ENCODE measurements at places on chromosomes 5 and 9. TPM values are rescaled to one million over a fixed set of nuclear protein-coding genes. Genes with fewer than 3 reads are reported as not detected.

CARD19 gene
- total RNA-seq, result 54.5 TPM

SHC3 gene
- total RNA-seq, result 0.27 TPM

SVEP1 gene
- 0.15 TPM for total RNA-seq

PRRX2 gene
- 25.5 TPM for total RNA-seq

CDC42SE2 gene
- total RNA-seq, result 27.0 TPM

DOCK2 gene
- 0.89 TPM for total RNA-seq

OTP gene
- total RNA-seq, result 0.07 TPM

MYO10 gene
- total RNA-seq, result 34.9 TPM

- DNase-seq, result no peak
- H3K36me3 ChIP-seq, result no peaks in the 10 kb centered on the region
- H3K4me1 ChIP-seq, result no peaks in the 10 kb centered on the region
Measured at GRCh38 chr5:81826128-81826527, 75.2 kb upstream of the SSBP2 start.

DNA sequence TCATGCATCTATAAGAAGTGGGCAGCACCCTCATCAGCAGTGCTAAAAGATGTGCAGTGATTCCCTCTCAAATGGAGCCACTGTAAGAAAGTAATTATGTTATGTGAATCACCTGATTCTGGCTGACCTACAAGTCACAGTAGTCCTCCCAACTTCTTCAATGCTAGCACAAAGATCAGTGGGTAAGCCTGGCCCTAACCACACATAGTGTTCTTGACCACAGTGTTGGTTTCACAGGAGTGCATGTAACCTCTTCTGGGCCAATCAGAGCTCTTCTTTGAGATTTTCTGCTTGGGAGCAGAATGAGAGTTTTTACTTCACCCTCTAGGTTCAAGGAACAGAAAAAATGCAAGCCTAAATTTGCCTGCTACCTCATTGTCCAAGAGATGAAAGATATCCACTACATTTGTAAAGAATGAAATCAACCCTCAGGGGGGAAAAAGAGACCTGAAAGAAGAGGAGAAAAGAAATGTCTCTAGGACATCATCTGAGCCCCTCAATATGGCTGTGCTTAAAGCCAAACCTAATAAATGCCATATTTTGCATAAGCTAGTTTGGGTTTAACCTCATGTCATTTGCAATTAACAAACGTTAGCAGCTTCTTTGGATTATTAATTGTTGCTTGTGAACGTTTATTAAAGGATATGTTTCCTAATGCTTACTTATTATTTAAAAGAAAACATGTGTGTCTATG, 65.3 kb upstream of the ADRB2 start:
- no peak overlapping the region for H3K27ac ChIP-seq
- H3K4me1 ChIP-seq, result no peaks in the 10 kb centered on the region
- no peaks in the 10 kb centered on the region for H3K36me3 ChIP-seq
- no peak for DNase-seq

DNA sequence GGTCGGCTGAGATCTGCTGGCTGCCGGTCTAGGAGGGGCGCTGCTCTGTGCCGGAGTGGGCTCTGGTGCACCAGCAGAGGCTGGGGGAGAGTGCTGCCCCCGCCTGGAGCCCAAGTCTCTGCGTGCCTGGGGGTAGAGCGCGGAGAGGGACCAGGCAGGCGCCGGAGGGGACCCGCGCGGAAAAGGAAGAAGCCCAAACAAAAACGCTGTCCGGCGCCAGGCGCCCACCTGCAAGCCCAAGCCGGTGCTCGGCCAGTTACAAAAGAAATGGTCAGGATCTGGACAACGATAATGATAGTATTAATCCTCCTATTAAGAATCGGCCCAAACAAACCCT, 571 bp upstream of the S1PR3 start:
- no peaks in the 10 kb centered on the region for H3K4me1 ChIP-seq
- DNase-seq, result no peak
- no peaks in the 10 kb centered on the region for H3K27me3 ChIP-seq
- H3K27ac ChIP-seq, result no peak overlapping the region
- H3K4me3 ChIP-seq, result no peak overlapping the region
- no peaks in the 10 kb centered on the region for H3K36me3 ChIP-seq

- no peak overlapping the region for H3K4me3 ChIP-seq
- H3K27ac ChIP-seq, result no peak overlapping the region
- DNase-seq, result no peak
- H3K36me3 ChIP-seq, result no peaks in the 10 kb centered on the region
- H3K27me3 ChIP-seq, result no peaks in the 10 kb centered on the region
Measured at GRCh38 chr5:93723005-93723404, 18.4 kb downstream of the POU5F2 start.

DNA sequence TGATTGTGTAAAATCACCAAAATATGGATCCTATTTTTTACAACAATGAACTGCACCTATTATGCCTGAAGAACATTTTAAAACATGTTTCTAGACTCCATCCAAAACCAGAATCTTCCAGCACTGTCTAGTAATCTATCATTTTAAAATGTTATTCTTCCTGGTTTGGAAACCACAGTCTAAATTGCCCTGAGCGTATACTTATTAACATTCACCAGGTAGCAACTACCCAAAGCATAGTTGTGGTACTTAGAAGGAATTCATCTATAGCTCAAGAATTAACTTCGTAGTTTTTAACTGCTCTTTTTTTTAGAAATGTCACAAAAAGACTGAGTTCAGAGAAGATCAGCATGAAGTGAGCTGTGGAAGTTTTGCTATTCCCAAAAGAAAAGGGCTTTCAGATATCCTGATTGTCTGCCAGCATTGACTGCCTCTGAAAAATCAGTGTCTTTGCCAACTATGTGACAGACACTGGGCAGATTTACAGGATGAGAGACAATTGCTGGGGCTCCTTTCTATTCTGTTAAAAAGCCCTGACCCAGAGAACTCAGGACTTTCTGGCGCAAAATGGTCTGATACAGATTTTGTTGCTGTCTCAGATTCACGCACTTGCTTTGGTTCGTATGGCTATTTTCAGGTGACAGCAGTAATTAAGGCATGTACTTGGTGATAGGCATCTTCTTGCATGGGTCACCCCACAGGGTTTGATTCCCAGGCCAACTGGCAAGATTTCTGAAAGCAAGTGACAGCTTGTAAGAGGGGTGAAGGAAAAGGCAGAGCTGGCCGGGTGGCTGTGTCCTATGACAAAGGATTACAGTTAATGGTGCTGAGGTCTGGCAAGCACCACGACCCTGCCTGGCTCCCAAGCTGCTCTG, 152.5 kb upstream of the RAI14 start:
- H3K4me3 ChIP-seq, result no peak overlapping the region
- no peaks in the 10 kb centered on the region for H3K4me1 ChIP-seq
- no peaks in the 10 kb centered on the region for H3K36me3 ChIP-seq
- no peak overlapping the region for H3K27ac ChIP-seq
- DNase-seq, result no peak

DNA sequence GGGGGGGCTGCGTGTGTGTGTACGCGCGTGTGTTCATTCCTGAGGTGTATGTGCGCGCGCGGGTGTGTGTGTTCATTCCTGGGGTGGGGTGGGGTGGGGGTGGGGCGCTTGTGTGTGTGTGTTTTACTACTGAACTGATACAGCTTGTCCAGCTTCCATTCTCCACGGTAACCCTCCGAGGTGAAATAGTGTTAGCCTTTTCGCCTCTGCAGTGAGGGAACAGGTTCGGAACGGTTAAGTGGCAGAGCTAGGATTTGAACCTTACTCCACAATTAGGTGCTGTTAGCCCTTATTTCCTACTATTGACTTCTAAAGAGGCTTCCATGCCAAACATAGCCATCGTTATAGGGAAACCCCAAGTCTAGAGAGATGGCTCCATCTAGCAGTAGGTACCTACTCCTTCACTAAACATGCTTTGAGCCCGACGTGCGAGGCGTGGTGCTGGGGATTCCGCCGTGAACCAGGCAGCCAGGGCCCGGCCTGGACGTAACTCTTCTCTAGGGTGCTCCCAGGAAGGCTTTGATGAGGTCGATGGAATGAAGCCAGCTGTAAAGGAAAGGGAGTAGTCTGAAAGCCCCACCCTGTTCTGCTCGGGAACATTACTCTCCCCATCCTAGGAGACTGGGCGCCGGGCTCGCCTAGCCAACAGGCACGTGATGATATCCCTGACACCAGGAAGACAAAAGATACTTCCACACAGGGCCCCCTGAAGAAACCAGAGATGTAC, 782 bp upstream of the SKP1 start:
- H3K4me3 ChIP-seq, result peak overlapping the region; percentile 78
- no peaks in the 10 kb centered on the region for H3K27me3 ChIP-seq
- H3K36me3 ChIP-seq, result peaks cover 4% of the 10 kb centered on the region
- H3K27ac ChIP-seq, result peak overlapping the region; percentile 96
- H3K4me1 ChIP-seq, result peaks cover 18% of the 10 kb centered on the region

DNA sequence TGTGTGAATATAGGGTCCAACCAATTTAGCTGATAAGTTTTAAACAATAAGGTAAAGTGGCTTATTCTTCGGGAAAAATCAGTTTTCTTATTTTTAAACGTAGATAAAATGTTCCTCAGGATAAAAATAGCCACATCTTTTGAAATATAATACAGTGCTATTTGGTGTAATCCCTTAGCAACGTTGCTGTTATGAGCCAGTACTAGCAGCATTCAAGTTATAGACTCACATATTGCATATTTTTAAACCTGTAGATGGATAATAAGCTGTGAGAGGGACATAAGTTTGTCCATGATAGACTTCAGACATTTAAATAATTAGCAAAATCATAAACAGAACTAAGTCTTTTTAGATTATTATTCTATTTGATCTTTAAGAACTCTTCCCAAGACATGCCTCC, 6.3 kb downstream of the PDE4D start:
- H3K4me3 ChIP-seq, result no peak overlapping the region
- no peaks in the 10 kb centered on the region for H3K36me3 ChIP-seq
- no peak for DNase-seq
- no peak overlapping the region for H3K27ac ChIP-seq

DNA sequence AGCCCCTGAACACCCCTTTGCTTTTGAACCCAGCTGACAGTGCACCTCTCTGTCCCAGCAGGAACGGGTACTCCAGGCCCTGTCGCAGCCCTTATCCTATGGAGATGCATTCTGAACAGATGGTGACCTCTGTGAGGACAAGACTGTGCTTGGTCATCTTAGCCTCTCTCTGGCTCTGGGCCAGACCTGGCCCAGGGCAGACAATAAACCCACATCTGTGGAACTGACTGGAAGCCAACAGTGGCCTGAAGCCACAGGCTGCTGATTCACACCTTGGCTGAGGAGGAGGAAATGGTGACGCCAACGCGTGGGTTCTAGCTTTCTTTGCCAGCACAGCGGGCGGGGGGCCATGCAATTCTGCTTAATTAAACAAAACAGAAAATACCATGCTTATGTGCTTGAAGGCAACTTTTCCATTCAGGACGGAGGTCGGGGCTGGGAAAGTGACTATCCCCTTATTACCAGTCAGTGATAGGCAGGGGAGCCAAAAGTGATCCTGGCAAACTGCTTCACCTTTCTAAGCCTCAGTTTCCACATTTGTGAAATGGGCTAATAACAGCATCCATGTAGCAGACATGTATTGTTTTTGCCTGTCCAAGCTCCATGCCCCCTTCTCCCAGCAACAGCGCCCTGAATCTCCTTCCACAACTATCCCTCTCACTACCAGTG, 10.8 kb downstream of the SH3PXD2B start:
- no peak overlapping the region for H3K4me3 ChIP-seq
- peaks cover 24% of the 10 kb centered on the region for H3K4me1 ChIP-seq
- H3K27ac ChIP-seq, result no peak overlapping the region
- peak; percentile 65 for DNase-seq
- no peaks in the 10 kb centered on the region for H3K27me3 ChIP-seq

- H3K4me3 ChIP-seq, result no peak overlapping the region
- DNase-seq, result no peak
- 0 out of 2 replicates have a peak, but pooled peaks cover 2% of the 10 kb centered on the region for H3K4me1 ChIP-seq
- H3K27me3 ChIP-seq, result no peaks in the 10 kb centered on the region
- H3K36me3 ChIP-seq, result no peaks in the 10 kb centered on the region
- H3K27ac ChIP-seq, result no peak overlapping the region
Measured at GRCh38 chr5:131378721-131379541, 115.1 kb downstream of the CDC42SE2 start.

DNA sequence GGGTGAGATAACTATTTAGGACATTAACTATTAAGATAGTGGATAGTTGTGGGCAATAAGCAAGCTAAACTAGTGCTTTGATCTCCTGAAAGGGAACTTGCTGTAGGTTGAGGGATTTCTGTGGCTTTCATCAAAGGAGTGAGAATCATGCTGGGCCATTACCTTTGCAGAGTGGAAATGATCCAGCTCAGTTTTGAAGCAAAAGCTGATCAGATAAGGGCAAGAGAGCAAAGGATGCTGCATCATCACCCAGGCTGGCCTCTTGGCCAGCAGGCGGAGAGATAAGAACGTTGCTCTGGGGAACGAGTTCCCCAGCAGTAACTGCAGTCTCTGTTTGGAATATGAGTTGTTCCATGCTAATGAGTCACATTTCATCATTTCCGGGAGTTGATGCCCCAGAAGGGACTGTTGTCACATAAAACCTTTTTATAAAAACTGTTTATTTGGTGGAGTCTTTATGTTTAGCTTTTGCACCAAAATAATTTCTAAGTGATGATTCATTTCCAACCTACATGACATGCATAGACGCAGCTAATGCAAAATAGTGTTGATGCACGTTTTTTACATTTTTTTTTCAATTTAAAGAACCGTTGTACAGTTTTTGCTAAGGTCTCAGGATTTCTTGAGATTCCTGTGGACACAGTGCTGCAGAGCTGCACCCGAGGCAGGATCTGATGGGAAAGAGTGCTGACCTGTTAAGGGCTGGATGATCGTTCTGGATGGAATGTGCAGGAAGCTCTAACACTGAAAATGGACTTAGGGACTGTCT, 99.3 kb downstream of the ACTBL2 start:
- H3K27ac ChIP-seq, result peak overlapping the region; percentile 95
- H3K4me1 ChIP-seq, result peaks cover 37% of the 10 kb centered on the region
- no peaks in the 10 kb centered on the region for H3K27me3 ChIP-seq
- H3K36me3 ChIP-seq, result no peaks in the 10 kb centered on the region

DNA sequence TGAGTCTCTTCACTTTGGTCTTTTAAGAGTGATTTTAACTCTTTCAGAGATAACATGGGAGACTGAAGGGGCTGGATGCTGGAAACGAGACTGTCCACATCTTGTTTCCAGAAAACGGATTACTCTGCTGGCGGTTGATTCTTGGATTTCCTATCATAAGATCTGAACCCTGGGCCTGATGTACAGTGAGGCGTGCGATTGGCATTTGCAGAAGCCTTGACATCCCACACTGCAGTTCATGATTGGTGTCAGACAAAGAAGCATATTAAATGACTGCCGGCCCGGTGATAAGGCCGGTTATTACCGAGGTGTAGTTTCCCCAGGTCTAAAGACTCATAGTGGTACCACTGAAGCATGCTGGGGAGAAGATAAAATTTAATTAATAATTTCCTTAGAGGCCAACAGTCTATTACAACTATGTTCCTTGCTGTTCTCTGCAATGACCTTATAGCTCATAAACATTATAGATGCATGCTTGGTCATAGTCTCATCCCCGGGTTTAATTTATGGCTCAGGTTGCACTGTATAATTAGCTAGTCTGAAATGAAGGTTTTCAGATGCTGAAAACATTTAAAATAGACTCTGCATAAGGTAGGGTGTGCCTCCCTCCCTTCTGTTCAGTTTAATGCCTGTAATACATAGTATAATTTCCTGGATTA, 99.2 kb downstream of the PPP2R2B start:
- H3K4me3 ChIP-seq, result no peak overlapping the region
- H3K36me3 ChIP-seq, result no peaks in the 10 kb centered on the region
- H3K27ac ChIP-seq, result no peak overlapping the region
- no peaks in the 10 kb centered on the region for H3K27me3 ChIP-seq

GRCh38 chr5:124574521-124575436, 171.7 kb downstream of the ZNF608 start:
- no peaks in the 10 kb centered on the region for H3K27me3 ChIP-seq
- no peak overlapping the region for H3K27ac ChIP-seq
- no peak overlapping the region for H3K4me3 ChIP-seq
- no peaks in the 10 kb centered on the region for H3K4me1 ChIP-seq

Measured in HCT116 (cell line).